Central memory CD4-positive, alpha-beta T cell (primary cell): ENCODE measurements at places on chromosomes 5 and 9.

DNA sequence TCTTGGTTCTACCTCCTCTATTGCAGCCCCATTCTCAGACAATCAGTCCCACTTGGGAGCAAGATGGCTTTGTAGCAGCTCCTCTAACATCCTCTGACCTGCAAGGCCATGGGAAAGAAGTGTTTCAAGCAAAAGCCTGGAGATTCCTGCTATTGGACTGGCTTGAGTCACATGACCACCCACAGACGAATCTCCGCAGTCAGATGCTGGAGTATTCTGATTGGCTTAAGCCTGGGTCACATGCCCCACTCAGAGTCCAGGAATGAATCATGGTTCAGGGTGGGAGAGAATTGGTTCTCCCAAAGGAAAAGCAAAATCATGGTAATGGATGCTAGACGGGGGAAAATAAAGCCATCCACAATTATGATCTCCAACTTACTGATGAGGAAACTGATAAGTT lies 22.6 kb upstream of the LMX1B start:
- no peak for DNase-seq

- no peak for DNase-seq
These were observed 69.2 kb upstream of the ARL15 start for GRCh38 chr5:54379590-54379989.

DNA sequence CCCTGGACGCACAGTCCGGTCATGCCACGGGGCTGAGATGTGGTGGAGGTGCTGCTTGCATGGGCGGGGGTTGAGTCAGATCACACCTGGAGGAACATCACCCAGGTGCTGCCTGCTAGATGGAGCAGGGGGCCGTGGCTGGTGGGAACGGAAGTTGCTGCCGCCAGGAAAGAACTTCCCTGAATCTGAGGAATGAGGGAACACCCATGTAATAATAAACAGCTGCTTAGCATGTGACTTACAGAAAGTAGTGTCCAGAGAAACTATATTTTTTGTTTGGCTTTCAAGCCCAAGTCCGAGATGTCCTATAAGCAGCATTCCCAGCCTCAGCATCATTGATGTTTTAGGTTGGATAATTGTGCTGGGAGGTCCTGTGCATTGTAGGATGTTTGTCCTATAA lies 27.1 kb upstream of the FAM240B start:
- no peak for DNase-seq

- DNase-seq: no peak
These were observed 103.3 kb downstream of the SYK start for GRCh38 chr9:90904706-90905478.

DNA sequence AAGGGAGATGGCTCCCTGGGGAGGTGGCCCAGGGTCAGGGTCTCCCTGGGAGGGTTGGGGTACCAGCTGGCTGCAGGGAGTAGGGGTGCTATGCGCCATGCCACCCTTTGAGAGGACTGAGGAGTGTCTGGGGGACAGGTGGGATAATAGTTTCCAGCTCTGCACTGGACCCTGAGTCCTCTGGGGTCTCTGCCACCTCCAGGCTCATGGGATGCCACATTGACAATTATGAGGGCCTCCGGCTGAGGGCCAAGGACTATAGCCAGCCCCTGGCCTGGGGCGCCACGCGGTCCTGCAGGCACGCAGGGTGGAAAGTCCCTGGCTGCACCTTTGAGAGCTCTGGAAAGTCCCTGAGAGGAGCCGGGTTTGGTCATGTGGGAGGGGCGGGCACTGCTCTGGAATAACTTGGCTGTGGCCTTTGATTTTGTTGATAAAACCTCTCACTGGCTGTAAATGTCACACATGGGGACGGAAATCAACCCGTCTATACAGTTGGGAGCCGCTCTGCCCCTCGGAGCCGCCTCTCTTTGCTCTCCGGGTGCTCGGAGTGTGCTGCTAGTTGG lies 16.0 kb downstream of the TRAF2 start:
- peak; percentile 90 for DNase-seq

DNA sequence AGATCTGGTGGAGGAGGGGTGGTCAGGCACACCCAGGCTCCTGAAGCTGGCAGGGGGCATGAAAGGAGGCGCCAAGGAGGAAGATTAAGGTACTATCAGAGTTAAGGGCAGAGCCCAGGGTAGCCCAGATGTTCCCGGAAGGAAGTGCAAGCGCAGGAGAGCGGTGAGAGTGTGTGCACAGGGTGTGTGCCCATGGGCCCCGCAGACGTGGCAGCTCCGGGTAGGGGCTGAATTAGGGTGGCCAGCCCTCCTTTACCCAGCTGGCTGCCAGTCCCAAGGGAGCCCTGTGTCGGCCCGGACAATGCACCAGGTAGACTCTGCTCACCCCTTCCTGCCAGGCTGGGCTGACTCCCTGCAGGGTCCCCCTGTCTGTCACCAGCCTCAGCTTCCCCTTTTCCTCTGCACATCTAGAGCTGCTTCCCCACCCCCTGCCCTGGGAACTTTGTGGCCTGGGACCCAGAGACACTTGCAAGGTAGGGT lies at the start of gene SMIM33:
TSS of gene SMIM33 (plus strand) at position 184 of the 480 bp plus-strand sequence. CDS start at position 302, 118 bp downstream.
- DNase-seq: peak; percentile 49

- DNase-seq: no peak
These were observed 70.9 kb downstream of the HSPA4 start for GRCh38 chr5:133122711-133123110.

DNA sequence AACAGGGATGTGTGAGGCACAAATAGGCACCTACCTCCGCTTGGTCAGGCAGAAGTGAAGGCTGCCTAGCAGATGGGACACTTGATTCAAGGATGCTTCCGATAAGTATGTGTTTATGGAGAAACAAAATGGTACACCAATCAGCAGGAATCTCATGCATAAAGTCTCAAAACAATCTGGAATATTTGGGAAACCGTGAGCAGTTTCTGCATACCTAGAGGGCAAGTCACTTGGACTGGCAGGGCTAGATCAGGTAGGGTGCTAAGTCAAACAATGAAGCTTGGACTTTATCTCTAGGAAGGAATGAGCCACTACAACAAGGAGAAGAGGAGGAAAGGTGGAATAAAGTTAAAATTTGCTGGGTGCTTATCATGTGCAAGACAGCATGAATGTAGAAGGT lies 5.5 kb downstream of the EPB41L4A start:
- DNase-seq: no peak

DNA sequence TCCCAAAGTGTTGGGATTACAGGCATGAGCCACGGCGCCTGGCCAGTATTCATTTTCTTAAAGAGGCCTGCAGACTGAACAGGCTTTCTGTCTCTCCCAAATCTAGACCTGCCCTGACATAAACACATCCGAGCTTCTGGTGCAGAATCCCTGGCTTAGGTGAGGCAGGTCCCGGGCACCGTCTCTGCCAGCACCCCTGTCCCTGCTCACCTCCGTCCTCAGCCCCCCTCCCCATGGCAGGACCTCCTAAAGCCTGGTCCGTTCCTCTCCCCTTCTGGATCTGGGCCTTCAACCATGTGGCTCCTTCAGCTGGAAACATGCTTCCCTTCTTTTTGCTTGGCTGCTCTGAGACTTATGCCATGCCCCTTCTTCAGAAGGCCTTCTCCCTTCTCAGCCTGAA lies 22.7 kb upstream of the RXRA start:
- no peak for DNase-seq

DNA sequence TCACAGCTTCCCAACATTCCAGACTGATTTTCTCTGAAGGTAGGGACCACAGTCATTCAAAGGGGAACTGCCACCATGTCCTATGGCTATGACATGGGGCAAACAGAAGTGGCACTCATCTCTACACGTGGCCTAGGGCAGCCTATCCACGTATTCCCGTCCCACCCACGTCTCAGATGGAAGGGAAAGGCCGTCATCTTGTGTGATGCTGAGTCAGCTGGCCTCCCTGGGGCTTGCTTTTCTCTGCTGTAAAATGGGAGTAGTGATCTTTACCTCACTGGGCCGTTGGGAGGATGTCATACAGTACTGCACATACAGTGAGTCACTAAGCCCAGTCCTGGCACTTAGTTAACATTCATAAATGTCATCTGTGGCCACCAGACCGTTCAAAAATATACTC lies 72.3 kb downstream of the RAPGEF1 start:
- peak; percentile 62 for DNase-seq

DNA sequence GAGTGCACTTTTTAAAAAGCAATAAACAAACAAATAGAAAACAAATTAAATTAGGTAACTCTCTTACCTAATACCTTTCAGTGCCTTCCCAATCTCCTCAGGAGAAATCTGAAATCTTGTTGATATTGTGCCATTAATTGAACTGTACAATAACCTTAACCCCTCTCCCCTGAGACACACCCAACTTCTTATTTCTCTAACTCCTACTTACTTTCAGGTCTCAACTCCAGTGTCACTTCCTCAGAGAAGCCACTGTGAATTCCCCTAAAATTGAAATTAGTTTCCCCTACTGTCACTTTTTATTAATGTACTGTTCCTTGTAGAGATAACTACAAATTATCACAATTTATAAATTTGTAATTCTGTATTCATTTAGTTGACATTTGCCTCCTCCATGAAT lies 295.3 kb upstream of the TNC start:
- DNase-seq: no peak

DNA sequence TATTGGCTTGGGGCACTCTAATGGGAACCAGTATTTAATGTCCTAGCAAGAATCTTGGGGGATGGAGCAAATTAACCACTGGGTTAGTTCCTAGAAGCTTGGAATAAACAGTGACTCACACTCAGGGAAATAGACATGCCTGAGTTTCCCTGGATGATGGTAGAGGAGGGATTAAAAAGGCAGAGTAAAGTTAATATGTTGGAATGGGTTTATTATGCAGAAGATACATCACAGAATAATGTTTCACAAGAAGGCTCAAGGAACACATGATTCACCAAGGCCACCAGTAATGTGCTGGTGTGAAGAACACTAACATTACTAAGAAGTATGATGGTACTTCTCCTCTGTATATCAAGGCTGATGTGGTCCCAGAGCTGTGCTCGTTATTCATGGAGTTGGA lies 752.9 kb upstream of the SEMA6A start:
- DNase-seq: no peak

GRCh38 chr9:38677660-38678303 lies 42.2 kb downstream of the FAM240B start:
- no peak for DNase-seq

- DNase-seq: no peak
These were observed 64.8 kb upstream of the PLCXD3 start for GRCh38 chr5:41575110-41575779.

DNA sequence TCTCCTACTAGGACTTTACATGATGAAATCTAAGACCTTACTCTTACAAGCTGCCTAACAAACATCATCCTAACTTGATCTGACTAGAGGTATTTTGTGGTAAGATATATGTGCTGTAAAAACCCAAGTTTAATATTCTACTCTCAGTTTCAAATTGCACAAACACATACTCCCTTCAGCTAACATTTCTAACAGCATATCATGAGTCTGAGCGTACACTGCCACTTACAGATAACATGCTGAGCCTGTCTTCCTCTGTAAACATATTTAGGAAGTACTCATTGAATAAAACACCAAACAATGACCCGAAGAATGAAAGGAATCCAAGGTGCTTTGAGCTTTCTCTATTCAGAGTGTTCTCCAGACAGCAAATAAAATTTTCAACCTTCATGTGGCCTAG lies 7.9 kb upstream of the ESM1 start:
- DNase-seq: no peak

DNA sequence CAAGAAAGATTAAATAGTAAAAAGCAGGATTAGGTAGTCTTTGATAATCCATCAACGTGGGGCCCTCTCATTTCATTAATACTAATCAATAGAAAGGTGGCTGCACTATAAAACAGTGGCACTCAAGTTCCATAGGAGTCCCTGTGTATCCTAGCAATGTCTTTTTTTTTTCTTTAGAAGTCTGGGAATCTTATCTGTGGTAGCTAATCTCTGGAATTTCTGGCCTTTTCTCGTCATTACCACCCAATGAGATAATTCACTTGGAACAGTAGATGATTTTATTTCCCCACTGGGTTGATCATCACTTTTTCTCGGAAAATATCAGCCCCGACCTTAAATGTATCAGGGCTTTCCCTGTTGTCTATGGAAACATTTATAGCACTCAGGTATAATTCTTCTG lies 86.8 kb upstream of the CDH6 start:
- no peak for DNase-seq
